ENCODE measurements at places on chromosomes 3 and 15.

DNA sequence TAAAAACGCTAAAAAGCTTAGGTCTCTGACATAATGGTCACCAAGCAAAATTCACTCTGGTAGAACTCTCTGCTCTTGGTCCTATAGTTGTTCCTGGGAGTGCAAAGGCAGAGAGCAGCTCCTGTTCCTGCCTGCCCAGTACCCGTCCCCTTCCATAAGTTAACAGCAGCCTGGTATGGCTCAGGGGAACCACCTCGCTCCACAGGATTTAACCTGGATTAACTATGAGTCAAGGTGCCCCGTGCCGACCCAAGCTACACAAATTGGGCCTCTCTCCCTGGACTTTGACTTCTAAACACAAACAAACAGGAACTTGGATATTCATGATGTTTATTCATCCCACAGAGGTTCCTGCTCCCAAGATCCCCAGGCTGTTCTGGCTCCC lies 32.1 kb downstream of the SCAP start:
- no peak for DNase-seq

DNA sequence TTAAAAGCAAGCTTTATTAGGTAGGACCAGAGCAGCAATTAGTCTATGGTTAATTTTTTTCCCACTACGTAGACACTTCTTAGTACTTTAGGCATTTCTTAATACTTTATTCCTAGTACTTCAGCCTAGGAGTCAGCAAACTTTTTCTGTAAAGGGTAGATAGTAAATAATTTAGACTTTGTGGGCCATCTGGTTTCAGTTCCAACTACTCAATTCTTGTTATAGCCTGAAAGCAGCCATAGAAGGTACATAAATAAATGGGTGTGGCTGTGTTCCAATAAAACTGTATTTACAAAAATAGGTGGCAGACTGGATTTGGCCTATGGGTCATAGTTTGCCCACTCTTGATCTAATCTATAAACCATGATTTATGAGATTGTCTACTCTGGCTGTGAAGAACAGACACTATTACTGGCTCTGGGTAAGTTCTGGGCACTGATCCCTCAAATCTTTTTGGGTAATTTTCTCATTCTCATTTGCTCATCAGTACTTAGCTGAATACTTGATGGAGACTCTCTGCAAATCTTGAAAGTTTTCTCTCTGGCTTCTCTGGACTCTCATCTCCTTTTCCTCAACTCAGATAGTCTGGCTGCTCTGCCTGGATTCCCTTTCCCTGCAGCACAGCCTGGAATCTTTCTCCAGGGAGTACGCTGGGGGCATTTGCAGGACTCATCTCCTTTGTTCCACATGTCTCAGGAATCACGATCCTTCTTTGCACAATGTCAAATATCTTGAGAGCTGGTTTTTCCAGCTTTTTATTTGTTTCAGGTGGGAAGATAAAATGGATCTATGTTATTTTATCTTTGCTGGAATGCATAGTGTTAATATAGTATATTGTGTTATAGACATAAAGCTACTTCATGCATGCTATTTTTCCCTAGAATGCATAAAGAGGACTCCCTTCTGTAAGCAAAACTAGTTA lies 524.8 kb upstream of the TBL1XR1 start:
- DNase-seq: no peak

- no peak for DNase-seq
These were observed 1042.9 kb downstream of the NTRK3 start for GRCh38 chr15:87213626-87214025.

- DNase-seq: no peak
These were observed 52.4 kb downstream of the KCNMB2 start for GRCh38 chr3:178588628-178589027.

DNA sequence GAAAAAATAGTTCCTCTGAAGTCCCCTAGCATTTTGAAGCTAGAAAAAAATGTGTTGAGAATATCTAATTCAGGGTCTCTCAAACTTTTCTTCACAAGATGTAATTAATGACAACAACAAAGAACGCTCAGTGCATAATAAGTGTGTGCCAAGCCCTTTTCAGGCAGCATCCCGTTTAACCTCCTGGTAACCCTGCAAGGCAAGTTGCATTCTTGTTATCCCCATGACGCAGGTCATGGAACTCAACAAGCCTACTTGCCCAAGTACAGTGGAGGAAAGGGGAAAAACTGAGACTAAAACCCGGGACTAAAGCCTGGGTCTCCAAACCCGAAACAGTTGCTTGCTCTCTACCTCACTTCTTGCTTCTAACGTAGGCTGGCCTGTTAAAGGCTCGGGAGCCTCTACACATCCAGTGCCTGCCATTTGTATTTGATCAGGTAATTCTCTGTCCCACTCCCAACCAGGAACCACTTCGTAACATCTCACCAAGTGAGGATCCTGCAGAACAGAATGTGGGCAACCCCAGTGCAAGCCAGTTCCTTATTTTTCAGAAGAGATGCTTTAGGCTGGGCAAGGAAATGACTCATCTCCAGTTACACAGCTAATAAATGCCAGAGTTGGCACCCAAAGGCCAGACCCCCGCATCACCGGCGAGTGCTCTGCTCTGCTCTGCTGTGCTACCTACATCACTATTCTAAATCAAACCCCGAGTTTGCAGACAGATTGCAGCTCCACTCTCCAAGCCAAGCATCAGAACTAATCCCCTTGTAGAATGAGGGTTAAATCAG lies 28.3 kb downstream of the LMCD1 start:
- no peak for DNase-seq

- DNase-seq: no peak
These were observed 9.8 kb downstream of the FXR1 start for GRCh38 chr3:180922242-180922641.

DNA sequence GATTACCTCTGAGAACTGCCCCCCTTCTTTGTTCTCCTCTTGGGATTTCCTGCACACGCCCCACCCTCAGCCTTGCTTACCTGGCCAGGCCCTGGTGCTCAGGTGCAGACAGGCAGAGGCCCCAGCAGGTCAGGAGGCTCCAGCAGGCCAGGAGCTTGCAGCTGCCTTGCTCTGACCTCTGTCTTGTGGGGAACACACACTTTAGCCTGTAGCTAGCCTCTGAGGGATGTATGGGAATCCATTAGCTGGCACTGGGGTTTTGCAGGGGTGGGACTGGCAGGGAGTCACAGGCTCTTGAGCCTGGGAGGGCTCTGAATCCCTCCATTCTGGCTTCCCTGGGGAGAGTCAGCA lies 2.7 kb downstream of the SMAD6 start:
- DNase-seq: no peak

DNA sequence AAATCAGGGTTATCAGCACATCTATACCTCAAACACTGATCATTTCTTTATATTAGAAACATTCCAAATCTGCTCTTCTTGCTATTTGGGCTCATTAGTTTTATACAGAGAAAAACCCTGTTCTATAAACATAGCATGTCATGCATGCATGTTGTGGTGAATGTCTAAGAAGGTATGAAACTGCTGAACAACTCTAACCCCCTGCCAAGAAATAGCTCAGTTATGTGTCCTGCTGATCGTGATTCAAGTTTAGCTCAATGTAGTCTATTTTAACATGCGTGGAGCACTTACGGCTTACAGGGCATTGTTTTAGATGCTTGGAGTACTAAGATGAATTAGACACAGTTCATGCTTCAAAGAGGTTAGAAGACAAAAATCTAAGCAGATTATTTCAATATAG lies 35.8 kb downstream of the MYH15 start:
- DNase-seq: no peak

- no peak for DNase-seq
These were observed 40.7 kb downstream of the DENND6A start for GRCh38 chr3:57652203-57652602.

GRCh38 chr15:56815247-56815646 lies 81.9 kb upstream of the ZNF280D start:
- no peak for DNase-seq

GRCh38 chr15:25525741-25526140 lies 86.9 kb upstream of the UBE3A start:
- DNase-seq: no peak

DNA sequence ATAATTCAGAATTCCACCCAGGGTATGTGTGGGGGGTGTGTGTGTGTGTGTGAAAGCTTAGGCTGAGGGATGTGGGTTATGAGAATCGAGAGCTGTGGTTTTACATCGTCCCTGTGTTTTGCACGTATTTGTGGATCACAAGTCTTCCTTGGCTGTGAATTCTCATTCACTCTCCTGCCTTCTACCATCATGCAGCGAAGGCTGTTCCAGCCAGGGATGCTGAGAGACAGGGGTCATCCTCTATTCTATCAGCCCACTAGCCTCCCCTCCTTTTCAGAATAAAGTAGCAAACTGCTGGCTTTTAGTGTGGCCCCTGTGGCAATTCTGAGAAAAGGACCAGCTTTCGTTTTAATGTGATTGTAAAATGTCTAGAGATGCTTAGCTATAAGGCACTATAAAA lies 460.6 kb upstream of the NR2F2 start:
- DNase-seq: no peak

GRCh38 chr3:36416599-36416998 lies 36.3 kb downstream of the STAC start:
- DNase-seq: no peak

DNA sequence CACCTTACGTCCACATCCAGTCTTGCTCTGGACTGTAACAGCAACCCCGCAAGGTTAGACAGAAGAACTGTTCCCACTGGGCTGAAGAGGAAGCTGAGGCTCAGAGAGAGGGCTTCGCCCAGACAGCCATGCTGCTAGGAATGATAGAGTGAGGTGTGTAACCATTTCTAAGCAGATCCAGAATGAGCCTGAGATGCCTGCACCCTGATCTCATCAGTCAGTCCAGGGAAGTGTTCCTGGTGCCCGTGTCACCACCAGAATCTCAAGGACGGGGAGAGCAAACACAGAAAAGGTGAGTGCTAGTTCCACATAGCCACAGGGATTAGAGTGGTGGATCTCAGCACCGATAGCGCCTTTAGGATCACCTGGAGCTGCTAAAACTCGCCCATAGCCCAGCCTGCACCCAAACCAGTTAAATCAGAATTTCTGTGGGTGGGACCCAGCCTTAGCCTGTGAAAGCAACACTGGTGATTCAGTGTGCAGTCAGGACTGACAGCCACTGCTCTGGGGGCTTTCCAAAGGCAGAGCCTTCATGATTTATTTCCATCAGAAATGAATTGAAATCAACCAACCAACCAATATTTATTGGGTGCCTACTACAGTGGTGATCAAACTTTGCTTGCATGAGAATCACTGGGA lies 12.3 kb downstream of the ISLR start:
- DNase-seq: no peak

- no peak for DNase-seq
These were observed 701.4 kb upstream of the LMCD1 start for GRCh38 chr3:7800006-7800780.

GRCh38 chr15:71807691-71808091 lies 2.7 kb upstream of the NR2E3 start:
- DNase-seq: no peak

DNA sequence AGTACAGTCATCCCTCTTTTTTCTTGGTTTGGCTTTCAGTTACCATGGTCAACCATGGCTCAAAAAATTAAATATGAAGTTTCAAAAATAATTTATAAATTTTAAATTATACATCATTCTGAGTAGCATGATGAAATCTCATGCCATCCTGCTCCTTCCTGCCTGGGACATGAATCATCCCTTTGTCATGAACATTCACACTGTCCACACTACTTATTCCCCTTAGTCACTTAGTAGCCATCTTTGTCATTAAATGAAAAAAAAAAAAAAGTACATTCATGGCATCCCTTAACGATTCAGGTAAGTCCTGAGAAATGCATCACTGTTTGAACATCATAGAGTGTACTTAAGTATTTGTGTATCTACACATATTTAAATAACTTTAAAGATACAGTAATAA lies 1046.3 kb downstream of the ROBO2 start:
- DNase-seq: no peak

GRCh38 chr3:194305356-194306108 lies 45.6 kb downstream of the CPN2 start:
- DNase-seq: no peak

DNA sequence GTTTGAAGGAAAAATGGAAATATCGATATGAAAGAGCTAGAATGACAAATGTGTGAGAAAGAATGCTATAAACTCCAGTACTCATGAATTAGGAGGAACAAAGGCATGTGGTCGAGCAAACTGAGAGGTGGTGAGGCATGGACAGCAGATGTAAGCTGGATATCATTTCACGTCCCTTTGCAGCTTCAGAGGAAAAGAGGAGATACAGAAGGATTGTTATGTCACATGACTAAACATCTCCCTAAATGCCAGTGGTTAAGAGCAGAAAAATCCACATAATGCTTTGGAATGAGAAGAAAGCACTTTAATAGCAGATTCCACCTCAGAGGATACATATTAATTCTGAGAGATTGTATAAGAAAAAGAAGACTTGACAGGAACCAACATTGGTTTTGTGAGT lies 248.7 kb downstream of the ZIC4 start:
- no peak for DNase-seq

DNA sequence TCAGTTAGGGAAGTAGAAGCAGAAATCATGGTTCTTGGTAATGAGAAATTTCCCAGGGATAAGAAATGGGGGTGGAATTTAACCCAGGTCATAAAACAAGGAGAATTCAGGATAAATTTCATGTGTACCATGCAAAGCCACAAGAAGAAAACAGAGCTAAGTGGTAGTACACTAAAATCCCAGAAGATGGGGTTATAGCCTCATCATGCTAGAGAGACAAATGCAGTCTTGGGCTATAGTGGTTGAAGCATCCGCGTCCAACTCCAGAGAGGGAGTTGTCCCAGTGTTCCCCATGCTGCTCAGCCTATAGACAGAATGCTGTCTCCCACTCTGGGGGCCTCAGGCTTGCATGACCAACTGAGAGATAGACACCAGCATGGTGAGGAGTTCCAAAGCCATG lies 36.2 kb upstream of the CLRN1 start:
- DNase-seq: no peak

GRCh38 chr3:28972921-28973320 lies 307.9 kb upstream of the RBMS3 start:
- DNase-seq: no peak

- DNase-seq: no peak
These were observed 44.8 kb downstream of the PDIA5 start for GRCh38 chr3:123111640-123112039.

- no peak for DNase-seq
These were observed 15.3 kb downstream of the ZXDC start for GRCh38 chr3:126460381-126460780.

GRCh38 chr3:8867646-8868045 lies 95.6 kb downstream of the RAD18 start:
- no peak for DNase-seq

DNA sequence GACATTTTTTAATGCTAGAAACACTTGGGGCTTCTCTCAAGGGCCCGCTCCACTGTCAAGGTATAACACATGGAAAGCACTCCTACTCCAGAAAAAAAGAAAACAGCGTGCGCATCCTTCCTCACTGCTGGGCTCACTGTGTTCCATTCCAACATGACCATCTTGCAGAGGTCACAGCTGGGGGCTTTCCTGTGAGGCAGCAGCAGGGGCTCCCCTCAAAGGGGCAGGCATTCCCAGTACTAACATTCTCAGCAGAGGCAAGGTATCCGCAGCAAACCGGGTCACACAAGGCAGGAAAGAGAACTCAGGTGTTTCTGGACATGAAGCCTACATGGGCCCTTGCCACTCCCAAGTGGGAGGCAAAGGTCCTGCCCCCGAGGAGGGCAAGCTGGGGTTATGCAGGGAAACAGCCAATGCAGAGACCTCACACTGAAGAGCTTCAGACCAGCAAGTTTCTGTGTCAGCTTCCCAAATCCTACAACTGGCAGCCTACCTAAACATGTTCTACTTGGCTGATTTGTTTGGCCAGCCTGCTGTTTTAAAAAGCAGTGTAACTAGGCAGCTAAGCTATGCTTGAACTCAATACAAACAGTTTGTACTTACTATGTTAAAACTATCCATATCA lies 6.4 kb downstream of the BDH1 start:
- no peak for DNase-seq
